Activated CD8-positive, alpha-beta T cell treated with anti-CD3 and anti-CD28 coated beads for 36 hours (primary cell): ENCODE measurements at places on chromosomes 7 and 10. TPM values are rescaled to one million over a fixed set of nuclear protein-coding genes. Genes with fewer than 3 reads are reported as not detected.

Gene HOGA1
- not detected for total RNA-seq

Gene PHKG1
- total RNA-seq: 2.9 TPM

Gene CLCN1
- not detected for total RNA-seq

Gene TMEM229A
- total RNA-seq: not detected

Gene ADGRA1
- total RNA-seq: not detected

Gene OR6V1
- total RNA-seq: not detected

Gene CFAP58
- 0.27 TPM for total RNA-seq

Gene TMEM178B
- total RNA-seq: 1.1 TPM

Gene COL28A1
- not detected for total RNA-seq

Gene ACHE
- total RNA-seq: 0.25 TPM

Gene NPY4R
- not detected for total RNA-seq

Gene MSMB
- not detected for total RNA-seq

Gene TWIST1
- not detected for total RNA-seq

Gene CUBN
- total RNA-seq: 0.38 TPM

Gene ABCB1
- total RNA-seq: 8.9 TPM

Gene DRGX
- total RNA-seq: not detected

Gene ATAD1
- 43.8 TPM for total RNA-seq

Gene CALHM3
- total RNA-seq: not detected

Gene GOLGA7B
- 0.92 TPM for total RNA-seq

Gene SPDYE2B
- not detected for total RNA-seq

Gene DUS4L
- 17.9 TPM for total RNA-seq

Gene ADRB1
- 0.27 TPM for total RNA-seq

Gene THSD7A
- not detected for total RNA-seq

Gene KCNH2
- total RNA-seq: 0.29 TPM

Gene DNAJC1
- 19.3 TPM for total RNA-seq

Gene KLF14
- not detected for total RNA-seq

Gene GPC2
- 3.7 TPM for total RNA-seq

Gene FBXO24
- total RNA-seq: 1.4 TPM

Gene AZGP1
- not detected for total RNA-seq

Gene SNX8
- total RNA-seq: 31.7 TPM

Gene DYDC2
- 0.70 TPM for total RNA-seq

Gene PUS7
- 36.5 TPM for total RNA-seq

Gene CALML3
- not detected for total RNA-seq

Gene BLNK
- not detected for total RNA-seq

Gene PRKCQ
- total RNA-seq: 47.1 TPM

Gene DNA2
- 43.5 TPM for total RNA-seq

Gene IL15RA
- total RNA-seq: 25.1 TPM
